NCI-H2171 treated with DMSO at 0.1 percent for 48 hours (cell line): ENCODE measurements at places on chromosomes 13 and 19.

GRCh38 chr13:35566340-35566739, 89.9 kb upstream of the MAB21L1 start:
- no peak for DNase-seq

GRCh38 chr19:7215176-7215575, 79.0 kb downstream of the INSR start:
- no peak for DNase-seq

DNA sequence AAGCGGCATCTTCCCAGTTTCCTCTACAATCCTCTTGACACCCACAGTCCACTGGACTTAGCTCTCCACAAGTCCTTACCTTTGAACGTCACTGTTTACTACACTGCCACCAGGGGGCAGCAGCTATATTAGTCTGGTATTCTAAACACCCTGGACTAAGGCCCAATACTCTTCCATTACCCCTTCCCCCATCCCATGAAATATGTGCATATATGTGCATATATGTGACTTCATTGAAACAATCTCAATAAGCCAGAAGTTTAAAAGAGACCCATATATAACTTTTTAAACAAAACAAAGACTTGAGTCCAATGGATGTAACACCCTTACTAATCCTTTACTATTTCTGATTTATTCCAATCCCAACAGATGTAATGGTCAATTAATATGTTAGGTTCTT, 15.5 kb downstream of the GGACT start:
- peak; percentile 73 for DNase-seq

DNA sequence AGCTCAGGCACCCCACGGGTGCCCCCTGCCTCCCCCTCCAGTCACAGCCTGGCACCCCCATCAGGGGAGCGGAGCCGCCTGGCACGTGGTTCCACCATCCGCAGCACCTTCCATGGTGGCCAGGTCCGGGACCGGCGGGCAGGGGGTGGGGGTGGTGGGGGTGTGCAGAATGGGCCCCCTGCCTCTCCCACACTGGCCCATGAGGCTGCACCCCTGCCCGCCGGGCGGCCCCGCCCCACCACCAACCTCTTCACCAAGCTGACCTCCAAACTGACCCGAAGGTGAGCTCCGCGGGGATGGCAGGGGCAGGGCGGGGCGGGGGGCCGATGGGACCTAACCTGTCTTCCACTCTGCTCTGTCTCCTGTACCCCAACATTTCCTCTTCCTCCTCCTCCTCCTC, 25.0 kb downstream of the CKM start:
- DNase-seq = no peak

- DNase-seq = peak; percentile 82
Measured at GRCh38 chr13:110714797-110715394, 1.4 kb downstream of the ING1 start.

- no peak for DNase-seq
Measured at GRCh38 chr13:73334445-73334844, 275.6 kb downstream of the KLF5 start.

DNA sequence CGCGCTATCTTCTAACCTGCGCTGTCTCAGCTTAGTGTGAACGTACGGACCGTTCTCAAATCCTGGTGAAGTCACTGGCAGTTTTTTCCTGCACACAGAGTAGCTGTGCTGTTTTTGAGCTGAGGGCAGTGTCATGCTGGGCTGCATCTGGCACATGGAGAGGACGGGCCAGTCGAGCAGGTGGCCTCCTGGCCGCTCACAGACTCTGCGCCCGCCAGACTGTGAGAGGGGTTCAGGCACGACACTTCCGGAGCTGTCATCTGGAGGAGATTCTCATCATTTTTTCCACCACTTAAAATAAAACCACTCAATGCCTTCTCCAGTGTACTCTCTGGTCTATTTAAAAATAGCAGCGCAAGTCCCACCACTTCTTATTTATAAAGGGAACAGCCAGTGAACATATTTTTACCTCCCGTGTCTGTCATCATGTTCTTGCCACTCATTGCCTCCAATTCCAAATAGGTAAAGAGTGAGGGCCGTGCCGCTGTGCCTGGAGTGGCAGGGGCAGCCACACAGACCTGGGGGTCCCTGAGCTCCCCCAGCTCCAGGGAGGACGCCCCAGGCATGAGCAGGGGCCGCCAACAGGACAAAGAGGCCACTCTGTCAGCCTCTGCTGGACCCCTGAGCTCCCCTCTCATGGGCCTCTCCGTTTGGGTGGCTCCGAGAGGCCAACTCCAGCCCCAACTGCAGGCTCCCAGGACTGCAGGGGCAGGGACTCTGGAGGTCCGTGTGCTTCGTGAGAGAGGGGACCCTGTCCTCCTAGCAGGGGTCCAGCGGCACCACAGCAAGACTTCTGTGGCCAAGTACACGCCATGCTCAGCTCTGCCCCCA, 36.9 kb upstream of the GRTP1 start:
- DNase-seq = peak; percentile 15

DNA sequence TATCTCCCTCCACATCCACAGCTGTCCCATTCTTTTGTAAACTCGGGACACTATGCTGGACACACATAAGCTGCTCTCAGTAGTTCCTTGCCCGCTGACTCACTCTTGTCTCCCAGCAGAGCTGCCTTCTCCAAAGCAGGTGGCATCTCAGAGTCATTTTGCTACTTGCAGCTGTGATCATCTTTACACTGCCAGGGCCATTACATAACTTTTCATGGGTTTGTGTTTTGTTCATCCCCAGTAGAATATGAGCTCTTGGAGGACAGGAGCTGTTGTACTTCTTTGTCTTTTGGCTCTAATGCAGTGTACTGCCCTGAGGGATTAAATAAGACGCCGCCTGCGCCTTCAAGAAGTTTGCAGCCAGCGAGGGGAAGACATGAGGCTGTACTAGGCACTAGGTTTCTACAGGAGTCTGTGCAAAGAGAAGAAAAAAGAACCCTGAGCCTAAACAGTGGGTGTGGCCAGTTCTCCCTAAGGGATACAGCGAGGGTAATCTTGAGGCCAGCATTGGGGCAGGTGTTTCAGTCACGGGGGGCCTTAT, 40.8 kb upstream of the GPR183 start:
- peak; percentile 46 for DNase-seq

DNA sequence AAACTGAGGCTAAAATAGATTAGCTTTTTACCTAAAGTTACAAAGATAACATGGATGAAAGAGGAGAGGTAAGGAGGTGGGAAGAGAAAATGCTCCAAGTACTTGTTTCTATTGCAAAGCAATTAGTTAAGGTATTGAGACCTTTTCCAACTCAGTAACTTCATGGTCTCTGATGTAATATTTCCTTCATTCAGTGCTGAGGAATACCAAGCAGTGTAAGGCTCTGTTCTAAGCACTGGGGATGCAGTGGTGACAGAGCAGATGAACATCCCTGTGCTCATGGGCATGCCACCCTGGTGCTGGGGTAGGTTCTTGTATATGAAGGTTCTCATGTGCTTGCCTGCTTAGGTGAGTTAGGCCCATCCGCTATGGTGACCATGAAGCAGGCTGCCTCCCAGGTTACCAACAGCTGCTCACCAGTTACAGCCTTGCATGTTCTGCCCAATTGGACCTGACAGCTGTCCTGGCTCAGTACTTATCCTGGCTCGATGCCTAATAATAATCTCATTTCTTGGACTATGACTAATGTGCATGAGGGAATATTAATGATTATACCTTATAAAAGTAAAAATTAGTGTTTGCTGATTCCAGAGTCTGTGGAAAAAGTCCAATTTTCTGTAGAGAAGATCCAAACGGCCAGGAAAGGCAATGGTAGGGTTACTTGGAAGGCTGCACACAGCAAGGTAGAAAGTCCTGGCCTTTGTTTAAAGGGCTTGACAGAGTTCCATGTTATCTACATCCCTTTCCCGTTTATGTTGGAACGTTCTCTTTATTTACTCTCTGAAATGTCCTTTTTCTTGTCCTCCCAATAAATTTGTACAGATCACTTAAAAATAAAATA, 48.3 kb downstream of the LATS2 start:
- no peak for DNase-seq

DNA sequence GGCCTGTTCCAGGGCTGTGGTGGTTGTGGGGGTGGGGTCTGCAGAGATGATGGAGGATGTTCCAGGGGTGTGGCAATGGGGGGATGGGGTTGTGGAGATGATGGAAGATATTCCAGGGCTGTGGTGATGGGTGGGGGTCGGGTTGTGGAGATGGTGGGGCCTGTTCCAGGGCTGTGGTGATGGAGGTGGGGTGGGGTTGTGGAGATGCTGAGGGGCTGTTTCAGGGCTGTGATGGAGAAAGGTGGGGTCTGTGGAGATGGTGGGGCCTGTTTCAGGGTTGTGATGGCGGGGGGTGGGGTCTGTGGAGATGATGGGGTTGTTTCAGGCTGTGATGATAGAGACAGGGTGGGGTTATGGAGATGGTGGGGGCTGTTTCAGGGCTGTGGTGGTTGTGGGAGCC, 62.0 kb downstream of the TEX29 start:
- DNase-seq = no peak

DNA sequence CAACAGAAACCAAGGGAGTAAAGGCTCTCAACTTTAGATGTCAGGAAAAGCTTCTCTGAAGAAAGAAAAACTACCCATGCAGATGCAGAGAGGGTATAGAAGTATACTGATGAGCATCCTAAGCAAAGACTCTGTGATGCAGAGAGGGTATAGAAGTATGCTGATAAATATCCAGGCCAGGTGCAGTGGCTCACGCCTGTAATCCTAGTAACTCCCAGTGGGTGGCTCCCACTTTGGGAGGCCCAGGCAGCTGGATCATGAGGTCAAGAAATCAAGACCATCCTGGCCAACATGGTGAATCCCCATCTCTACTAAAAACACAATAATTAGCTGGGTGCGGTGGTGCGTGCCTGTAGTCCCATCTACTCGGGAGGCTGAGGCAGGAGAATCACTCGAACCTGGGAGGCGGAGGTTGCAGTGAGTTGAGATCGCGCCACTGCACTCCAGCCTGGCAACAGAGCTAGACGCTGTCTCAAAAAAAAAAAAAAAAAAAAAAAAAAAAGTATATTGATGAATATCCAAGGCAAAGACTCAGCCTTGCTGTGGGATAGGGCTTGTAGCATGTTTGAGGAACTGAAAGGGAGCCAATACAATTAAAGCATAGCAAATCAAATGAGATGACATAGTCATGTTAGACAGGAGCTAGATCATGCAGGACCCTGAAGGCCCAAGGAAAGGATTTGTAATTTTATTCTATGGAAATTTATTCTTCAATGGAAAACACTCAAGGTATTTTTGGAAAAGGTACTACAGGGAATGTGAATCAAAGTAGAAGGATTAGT, 14.9 kb downstream of the UBL3 start:
- DNase-seq = no peak

DNA sequence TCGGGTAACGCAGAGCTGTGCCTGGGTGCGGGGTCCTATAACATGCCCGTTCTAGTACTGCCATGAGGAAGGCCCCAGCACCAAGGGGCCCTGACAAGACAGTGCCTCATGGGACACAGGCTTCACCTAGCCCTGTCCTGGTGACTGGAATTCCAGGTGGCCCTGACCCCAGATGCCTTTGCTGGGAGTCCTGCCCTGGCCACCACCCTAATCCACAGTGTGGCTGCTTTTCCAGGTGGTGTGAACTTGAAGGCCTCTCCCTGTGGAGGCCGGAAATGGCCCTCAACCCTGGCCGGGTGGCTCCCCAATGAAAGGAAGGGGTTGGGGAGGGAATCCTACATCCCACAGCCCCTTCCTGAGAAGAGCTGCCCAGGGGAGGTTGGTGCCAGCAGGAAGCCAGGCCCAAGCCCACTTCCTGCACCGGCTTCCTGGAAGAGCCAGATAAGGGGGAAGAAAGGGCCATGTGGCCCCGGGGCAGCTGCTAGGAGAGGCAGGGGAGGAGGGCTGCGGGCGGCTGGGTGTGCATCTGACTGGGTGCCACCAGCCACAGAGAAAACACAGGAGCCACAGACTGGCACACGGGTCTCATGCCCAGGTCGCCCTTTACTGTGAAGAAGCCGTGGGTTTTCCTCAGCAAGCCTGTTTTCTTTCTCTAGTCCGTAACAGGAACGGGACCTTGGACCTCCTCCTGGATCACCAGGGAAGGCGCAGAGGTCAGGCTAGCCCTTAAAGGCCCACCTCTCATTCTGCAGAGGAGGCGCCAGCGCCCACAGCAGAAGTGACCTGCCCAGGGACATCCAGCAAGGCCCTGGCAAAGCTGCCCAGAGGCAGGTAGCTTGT, 4.7 kb downstream of the LSM4 start:
- DNase-seq = no peak

DNA sequence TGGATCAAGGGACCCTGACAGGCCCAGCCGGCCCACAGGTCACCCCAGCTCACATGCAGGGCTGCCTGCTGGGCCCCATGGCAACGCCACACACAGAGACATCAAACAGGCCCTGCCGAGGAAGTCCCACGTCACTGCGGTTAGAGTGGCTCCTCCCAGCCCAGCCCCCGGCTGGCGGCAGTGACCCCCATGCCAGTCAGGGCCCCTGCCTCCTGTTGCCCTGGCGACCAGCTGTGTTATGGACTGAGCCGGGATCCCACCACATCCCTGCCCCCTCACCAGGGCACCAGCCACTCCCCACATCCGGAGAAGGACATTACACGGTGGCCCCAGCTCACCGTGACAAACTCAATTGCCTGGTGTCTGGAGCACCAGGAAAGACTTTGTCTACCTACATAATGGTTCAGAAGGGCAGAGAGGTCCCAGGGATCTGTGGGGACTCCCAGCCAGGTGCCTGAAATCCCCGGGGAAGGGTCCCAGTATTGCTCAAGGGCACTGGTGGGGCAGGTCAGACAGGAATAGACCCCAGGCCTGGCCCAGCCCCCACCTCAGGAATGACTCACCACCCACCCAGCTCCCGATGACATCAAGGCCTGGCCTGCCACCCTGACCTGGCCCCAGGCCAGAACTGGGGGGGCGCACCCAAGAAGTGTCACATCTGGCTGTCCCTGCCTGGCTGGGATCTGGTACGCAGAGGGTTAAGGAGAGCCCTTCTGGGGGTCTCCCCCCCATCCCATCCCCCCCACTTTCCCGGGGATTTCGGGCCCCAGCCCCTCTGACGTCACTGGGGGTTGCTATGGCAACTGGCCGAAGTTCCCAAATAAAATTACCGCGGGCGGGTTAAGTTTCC, 30.2 kb upstream of the NANOS3 start:
- DNase-seq = peak; percentile 74
